ENCODE measurements at places on chromosomes 7 and 10. TPM values are rescaled to one million over a fixed set of nuclear protein-coding genes. Genes with fewer than 3 reads are reported as not detected.

Gene NMT2
- 41.2 TPM for total RNA-seq

Gene CLDN4
- 51.4 TPM for total RNA-seq

Gene SEMA3D
- 102 TPM for total RNA-seq

Gene FAM180A
- total RNA-seq = 0.63 TPM

Gene CNOT4
- total RNA-seq = 36.1 TPM

Gene C7orf33
- total RNA-seq = not detected

GRCh38 chr7:98467570-98468312 lies 66.9 kb upstream of the BAIAP2L1 start:
- DNase-seq = no peak

GRCh38 chr7:107133396-107133795 lies 35.4 kb upstream of the HBP1 start:
- DNase-seq = no peak

GRCh38 chr10:43965918-43966570 lies 317.4 kb upstream of the ZNF32 start:
- no peak for DNase-seq

DNA sequence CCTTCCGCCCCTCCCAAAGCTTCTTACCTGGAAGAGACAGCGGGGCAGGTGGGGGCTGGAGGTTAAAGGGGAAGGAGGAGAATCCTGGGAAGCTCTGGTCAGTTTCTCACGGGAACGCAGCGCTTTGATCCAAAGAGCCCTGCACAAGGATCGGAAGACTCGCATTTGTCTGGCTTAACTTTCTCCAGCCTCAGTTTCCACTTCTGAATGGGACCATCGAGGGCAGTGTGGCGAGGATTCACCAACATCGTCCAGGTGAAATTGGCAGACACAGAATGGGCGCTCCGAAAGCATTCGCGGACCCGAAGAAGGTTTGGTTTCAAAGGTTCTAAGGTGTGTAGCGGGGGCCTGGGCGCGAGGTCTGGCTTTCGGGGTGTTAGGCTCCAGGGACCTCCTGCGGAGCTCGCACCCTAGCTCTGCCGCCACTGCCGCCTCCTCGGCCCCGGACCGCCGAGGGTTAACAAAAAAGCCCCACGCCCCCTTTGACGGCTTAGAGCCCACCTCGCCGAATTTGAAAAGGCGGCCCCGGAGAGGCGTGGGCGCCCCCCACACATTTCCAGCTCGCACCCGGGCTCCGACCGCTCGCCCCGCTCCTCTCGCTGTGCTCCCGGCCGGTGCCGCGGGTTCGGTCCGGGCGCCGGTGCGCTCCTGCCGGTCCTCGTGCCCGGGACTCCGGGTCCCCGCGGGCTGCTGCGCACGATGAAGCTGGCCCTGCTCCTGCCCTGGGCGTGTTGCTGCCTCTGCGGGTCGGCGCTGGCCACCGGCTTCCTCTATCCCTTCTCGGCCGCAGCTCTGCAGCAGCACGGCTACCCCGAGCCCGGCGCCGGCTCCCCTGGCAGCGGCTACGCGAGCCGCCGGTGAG lies at the start of gene COL26A1:
Gene COL26A1, plus strand, starts transcription at position 542 of the 862 bp plus-strand sequence. Its CDS starts 158 bp downstream, at position 700.
- DNase-seq = no peak

DNA sequence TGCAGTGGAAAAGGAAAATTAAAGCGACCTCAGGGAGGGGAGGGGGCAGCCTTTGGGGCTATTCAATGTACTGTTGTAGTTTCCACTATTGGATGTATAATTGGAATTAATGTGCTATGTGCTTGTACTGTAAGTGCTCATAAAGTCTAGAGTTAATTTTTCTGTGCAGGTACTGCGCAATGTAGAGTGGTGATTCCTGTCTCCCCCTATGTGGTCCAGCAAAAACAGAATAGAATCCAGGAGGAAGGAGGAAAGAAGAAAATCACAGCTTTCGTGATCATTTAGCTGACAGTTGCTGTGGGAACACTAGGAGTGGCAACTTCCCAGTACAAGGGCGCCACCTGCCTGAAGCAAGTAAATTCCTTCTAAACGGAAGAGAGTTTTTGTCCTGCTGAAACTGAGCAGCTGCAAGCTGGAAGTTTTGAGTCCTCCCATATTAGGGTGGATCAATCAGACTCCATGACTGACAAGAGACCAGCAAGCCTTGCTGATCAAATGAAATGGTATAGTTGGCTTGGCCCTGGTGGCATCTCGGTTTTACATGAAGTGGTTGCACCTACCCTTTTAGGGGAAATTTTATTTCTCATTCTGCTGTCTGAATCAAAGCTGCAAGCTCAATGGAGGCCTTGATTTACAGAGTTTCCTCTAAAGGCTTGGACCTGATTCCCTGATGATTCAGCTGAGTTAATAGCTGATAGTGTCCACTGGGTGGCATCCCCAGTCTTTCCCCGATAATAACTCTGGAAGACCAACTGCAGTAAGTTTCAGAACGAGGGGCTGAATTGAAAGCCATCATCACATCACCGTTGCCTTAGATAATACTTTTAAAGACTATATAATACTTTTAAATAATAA lies 299.8 kb downstream of the HGF start:
- DNase-seq = peak; percentile 31

- DNase-seq = no peak
Measured at GRCh38 chr10:79139124-79139835, 70.5 kb downstream of the ZMIZ1 start.

DNA sequence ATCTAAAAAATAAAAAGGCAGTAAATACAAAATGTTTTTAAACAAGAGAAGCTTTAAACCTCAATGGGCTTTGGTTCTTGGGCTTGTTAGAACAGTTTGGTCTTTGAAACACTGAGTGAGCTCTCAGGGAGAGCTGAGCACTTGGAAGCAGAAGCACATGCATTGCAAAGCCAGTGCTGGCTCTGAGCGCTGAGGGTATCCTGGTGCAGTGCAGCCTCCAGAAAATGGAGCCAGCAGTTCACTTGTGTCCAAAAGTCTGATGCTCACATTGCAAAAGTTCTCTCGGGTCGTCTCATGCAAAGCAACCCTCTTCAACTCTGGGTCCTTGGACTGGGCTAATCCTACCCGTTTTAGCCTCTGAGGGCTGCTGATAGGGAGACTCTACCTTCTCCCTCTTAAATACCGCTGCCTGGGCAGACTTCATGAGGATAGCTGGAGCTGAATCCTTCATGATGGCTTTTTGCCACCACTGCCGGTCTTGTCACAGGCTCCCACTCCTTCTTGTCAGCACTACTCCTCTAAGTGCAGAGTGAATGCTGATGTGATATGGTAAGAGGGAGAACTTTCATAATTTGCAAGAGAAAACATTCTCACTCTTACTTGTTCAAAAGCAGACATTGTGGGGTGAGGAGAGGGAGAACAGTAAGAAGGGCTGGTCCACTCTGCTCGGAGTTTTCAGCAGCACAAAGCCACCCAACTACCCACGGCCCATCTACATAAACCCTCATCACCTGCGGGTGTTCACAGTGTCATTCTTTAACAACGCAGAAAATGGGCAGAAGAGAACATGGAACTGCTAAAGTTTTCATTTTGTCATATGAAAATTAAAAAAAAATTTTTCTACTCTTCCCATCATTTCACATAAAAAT lies 42.2 kb upstream of the BMPER start:
- DNase-seq = no peak

DNA sequence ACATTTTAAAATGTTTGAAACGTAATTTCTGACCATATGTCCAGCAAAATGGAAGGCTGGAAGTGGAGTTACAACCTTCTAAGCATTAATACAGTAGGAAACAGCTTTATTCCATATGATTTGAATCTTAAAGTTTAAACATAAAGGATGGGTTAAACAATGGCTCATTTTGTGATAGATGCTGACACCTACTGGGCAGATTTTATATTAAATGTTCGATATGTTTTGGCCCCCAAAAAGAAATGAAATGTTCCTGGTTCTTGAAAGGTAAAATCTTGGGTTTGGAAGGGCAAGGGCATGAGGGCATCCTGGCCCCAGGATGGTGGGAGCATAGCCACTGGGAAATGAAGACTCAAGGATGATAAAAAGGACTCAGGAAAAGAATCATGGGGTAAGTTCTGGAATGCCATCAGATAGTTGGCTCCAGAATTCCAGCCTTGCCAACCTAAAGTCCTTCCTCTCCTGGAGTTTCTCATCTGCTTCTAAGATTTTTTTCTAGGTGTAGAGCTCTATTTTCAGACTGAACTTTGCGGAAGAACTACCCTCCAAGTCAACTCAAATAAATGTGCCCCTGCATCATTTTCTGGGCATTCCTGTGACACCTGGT lies 34.6 kb upstream of the SLC35G1 start:
- DNase-seq = no peak

GRCh38 chr7:18653381-18654155 lies 158.0 kb downstream of the HDAC9 start:
- DNase-seq = no peak
